ENCODE measurements at places on chromosomes 1 and 21. TPM values are rescaled to one million over a fixed set of nuclear protein-coding genes. Genes with fewer than 3 reads are reported as not detected.

Gene TMEM54
- 48.5 TPM for total RNA-seq

Gene RHD
- total RNA-seq: not detected

Gene RNU1-4
- under 0.01 TPM for total RNA-seq

Gene FMO4
- total RNA-seq: 2.8 TPM

Gene MTMR11
- 7.6 TPM for total RNA-seq

Gene HJV
- 1.2 TPM for total RNA-seq

Gene CRNN
- not detected for total RNA-seq

Gene CELA3A
- not detected for total RNA-seq

Gene GJA9
- total RNA-seq: not detected

Gene CELA2A
- not detected for total RNA-seq

Gene ATP1A4
- total RNA-seq: not detected

Gene CD1E
- total RNA-seq: not detected

Gene GBP5
- total RNA-seq: 0.13 TPM

Gene CLEC20A
- total RNA-seq: not detected
